Gastrocnemius medialis (tissue), 4 donors: ENCODE measurements at places on chromosomes 7 and 10. TPM values are rescaled to one million over a fixed set of nuclear protein-coding genes. Genes with fewer than 3 reads are reported as not detected.

The UMAD1 gene
- 10.2 TPM for total RNA-seq

The INHBA gene
- total RNA-seq: 0.26 TPM

The ZNF804B gene
- not detected for total RNA-seq

The IDI2 gene
- total RNA-seq: 43.7 TPM

The OIT3 gene
- total RNA-seq: 0.25 TPM

The GDF10 gene
- total RNA-seq: 0.36 TPM

The GIMAP5 gene
- 29.4 TPM for total RNA-seq

The AMPH gene
- total RNA-seq: 8.3 TPM

The ASB10 gene
- 24.8 TPM for total RNA-seq

The LRGUK gene
- total RNA-seq: not detected

The CDK5 gene
- 3.7 TPM for total RNA-seq

The AZGP1 gene
- total RNA-seq: 2.6 TPM
